Transverse colon (tissue), 4 donors: ENCODE measurements at places on chromosomes 12 and 14.

- no peak for DNase-seq
These were observed 9.4 kb downstream of the TMEM179 start for GRCh38 chr14:104595116-104595675.

DNA sequence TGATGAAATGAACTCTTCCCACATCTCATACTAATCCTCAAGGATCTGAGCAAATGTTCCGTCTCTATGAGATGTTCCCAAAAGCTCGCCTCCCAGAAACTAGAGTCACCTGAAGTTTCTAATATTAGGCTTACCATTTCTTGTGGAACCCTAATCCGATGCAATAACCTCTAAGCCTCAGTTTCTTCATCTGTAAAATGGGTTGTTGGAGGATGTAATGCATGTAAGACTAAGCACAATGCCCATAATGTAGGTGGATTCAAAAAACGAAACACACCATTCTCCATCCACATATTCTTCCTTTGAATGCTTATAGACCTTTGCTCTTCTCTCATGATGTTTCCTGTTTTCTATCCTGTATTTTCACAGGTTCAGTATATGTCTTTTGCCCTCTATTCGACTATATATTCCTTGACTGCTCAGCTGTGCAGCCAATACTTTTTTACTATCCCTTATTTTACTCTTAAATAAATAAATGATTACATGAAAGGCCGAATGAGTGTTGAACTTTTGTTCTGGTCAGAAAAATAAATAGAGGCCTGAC is 307.3 kb upstream of the G2E3 start:
- no peak for DNase-seq

GRCh38 chr14:105460616-105461015 is 14.0 kb upstream of the CRIP2 start:
- no peak for DNase-seq

- no peak for DNase-seq
These were observed 24.4 kb upstream of the HSP90B1 start for GRCh38 chr12:103905730-103906349.

- DNase-seq = no peak
These were observed 655.5 kb upstream of the FLRT2 start for GRCh38 chr14:84874436-84874835.

GRCh38 chr14:73623504-73624054 is 11.3 kb downstream of the ACOT6 start:
- no peak for DNase-seq

DNA sequence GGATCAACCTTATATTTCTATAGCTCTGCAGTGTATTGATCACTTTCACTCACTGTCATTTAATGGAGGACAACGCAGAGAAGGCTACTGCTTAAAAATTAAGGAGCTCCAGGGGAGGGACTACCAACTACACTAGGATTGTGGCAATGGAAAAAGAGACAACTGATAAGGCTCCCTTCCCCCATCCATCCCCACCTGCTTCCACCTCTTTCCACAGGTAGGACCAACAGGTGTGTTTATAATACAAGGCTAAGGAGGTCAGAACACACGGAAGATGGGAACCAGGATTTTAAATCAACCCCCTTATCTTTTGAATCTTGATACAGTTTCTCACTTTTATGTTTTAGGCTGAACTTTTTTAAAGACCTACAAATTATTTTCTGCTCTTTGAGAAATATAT is 90.8 kb downstream of the STAB2 start:
- no peak for DNase-seq

GRCh38 chr14:69750495-69750894 is 16.4 kb upstream of the SRSF5 start:
- DNase-seq = no peak

DNA sequence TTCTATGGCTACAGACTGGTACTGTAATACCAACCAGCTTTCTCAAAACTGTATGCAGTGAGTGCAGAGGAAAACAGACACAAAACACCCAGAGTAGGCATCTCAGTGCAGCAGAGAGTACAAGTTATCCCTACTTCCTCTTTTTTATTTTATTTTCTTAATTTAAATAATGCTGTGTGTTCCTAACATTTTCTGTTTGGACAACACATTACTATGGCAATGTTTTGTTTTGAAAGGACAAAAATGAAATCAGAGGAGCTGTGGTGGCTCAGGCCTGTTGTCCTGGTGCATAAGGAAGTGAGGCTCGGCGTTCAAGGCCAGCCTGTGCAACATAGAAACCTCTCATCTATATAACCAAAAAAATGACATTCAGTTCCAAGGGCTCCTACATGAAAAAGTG is 33.7 kb upstream of the SELPLG start:
- no peak for DNase-seq

- DNase-seq = peak; percentile 53
These were observed at the start of gene BATF for GRCh38 chr14:75522224-75522982. Gene BATF, plus strand, starts transcription at chr14:75522469. Its CDS starts 214 bp downstream, at chr14:75522683.

- no peak for DNase-seq
These were observed 218.8 kb upstream of the TMPO start for GRCh38 chr12:98296462-98297079.

GRCh38 chr12:5371631-5372030 is 60.3 kb upstream of the NTF3 start:
- DNase-seq = no peak

DNA sequence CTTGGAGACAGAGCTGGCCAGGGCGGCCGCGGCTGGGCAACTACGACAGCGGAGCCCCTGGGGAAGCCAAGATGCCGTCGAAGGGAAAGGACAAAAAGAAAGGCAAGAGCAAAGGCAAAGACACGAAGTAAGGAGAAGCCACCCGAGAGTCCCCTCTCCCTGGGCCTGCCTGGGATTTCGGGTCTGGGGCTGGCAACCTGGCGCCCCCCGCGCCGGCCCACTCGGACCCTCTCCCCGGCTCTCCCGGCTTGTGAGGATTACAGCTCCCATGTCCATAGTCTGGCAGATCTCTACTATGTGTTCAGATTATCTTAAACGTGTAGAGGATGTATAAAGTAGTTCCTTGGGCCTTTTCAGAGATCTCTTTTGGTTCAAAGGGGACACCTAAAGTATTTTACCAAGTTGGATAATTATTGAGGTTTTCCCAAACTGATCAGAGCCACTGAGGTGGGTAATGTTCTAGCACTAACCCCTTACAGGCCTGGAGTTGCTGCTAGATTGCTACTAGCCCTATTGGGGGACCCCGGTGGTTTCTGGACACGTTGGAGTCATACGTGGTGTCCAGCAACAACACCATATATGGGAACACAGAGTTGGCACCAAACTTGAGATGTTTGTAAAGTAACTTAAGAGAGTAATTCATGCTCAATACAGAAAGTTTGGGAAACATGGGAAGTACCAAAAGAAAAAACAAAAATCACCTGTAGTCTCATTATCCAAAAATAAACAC is 424 bp downstream of the BBOF1 start:
- no peak for DNase-seq

DNA sequence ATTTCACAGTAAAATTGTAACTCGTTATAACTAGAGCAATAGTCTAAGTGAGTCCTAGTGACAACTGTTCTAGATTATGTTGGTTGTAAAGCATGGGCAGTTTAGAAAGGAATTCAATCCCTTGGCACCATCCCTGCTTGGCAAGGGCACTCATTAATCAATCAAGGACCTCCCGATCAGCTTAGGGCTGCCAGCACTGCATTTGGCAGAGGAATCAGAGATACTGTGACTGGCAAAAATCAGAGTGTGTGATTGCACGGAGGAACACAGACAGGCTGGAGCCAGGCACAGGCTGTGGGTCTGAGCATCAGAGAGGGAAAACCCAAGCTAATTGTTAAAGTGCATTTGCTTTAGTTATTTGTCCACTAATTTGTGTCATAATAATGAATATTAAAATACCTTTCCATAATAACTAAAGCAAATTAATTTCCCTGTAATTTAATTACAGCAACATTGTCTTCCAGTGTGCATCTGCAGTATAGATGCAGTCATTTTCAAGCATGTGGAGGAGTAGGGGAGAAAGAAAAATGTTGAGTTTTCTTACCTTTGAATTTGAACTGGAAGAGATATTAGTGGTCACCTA is 3.2 kb upstream of the EGLN3 start:
- DNase-seq = no peak

GRCh38 chr14:35335388-35336092 is 43.4 kb downstream of the PSMA6 start:
- DNase-seq = peak; percentile 94

GRCh38 chr14:28709571-28710305 is 56.8 kb upstream of the FOXG1 start:
- DNase-seq = no peak

DNA sequence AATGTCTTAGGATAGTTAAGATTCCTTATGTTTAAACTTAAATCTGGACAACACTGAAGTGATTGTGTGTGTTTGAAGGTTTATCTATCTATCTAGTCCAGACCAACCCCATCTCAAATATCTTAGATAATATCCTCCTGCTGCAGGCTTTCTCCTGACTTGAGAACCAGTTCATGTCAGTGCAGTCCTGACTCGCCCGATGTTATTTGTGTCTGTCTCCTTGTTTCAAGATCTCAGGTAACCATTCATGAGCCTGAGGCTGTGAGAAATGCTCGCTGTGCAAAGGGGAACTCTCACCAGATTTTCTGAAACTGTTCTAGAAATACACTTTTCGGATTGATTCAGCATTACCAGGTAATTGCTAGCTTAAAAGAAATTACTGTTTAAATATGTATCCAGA is 356.2 kb downstream of the SNAPC1 start:
- no peak for DNase-seq

GRCh38 chr14:73997108-73997943 is 21.8 kb downstream of the ENTPD5 start:
- peak; percentile 49 for DNase-seq

DNA sequence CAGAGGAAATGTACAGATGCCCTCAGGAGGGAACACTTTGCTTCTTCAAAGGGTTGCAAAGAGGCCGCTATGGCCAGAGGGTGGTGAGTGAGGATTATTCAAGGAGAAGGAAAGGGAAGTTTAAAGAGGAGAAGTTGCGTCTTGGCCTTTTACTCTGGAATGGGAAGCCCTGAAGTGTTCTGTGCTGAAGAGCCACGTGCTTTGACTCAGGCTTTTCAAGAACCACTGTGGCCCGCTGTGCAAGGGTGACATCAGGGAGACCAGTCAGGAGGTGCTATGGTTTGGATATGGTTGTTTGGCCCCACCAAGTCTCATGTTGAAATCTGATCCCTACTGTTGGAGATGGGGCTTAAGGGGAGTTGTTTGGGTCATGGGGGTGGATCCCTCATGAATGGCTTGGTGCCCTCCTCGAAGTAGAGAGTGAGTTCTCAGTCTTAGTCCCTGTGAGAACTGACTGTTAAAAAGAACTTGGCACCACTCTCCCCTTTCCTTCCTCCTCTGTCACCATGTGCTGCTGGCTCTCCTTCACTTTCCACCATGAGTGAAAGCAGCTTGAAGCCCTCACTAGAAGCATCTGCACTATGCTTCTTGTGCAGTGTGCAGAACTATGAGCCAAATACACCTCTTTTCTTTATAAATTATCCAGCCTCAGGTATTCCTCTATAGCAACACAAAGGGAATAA is 66.1 kb upstream of the DUSP6 start:
- DNase-seq = no peak

GRCh38 chr12:69991690-69992288 is 166.8 kb downstream of the MYRFL start:
- DNase-seq = no peak

- DNase-seq = no peak
These were observed 144.6 kb downstream of the ATP23 start for GRCh38 chr12:58086006-58086405.

- DNase-seq = no peak
These were observed 59.9 kb downstream of the DDHD1 start for GRCh38 chr14:53093206-53093605.

- no peak for DNase-seq
These were observed 140.2 kb upstream of the RMST start for GRCh38 chr12:97322388-97322787.

GRCh38 chr14:84670796-84671195 is 859.1 kb upstream of the FLRT2 start:
- DNase-seq = no peak

DNA sequence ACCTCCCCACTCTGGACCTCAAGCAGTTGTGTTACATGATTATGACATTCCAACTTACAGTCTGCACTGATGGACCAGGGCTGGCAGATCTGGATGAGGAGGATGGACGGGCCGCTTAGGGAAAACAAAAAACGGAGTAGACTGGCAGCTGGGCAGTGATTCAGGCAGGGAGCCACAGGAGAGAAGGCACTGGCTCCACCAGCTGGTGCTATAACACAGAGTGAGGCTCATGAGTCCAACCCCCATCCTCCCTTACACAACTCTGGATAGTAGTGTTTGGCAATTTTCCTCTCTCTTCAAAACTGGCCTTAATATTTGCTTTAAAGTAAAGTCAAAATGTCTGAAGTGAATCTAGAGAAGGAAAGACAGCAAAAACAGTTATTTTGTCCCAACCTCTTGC is 9.7 kb upstream of the RIC8B start:
- DNase-seq = no peak

- DNase-seq = no peak
These were observed 1.1 kb upstream of the BCDIN3D start for GRCh38 chr12:49843876-49844437.

DNA sequence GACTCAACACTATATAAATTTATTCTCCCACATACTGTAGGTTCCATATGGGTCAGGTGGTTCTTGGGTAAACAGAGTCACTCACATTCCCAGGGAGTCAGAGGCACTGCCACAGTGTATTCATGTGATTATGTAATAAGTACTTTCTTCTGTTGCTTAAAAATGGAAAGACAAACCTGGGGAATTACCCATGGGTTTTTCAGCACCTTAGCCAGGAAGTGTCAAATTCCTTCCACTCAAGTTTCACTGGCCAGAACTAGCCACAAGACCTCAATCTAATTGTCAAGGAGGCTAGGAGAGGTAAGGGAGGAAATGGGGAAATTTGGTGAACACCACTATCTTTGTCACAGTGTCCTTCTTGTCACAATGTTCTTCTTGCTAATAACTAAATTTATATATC is 333.2 kb upstream of the MDGA2 start:
- no peak for DNase-seq

- DNase-seq = no peak
These were observed 22.1 kb upstream of the SRGAP1 start for GRCh38 chr12:63822352-63822751.

DNA sequence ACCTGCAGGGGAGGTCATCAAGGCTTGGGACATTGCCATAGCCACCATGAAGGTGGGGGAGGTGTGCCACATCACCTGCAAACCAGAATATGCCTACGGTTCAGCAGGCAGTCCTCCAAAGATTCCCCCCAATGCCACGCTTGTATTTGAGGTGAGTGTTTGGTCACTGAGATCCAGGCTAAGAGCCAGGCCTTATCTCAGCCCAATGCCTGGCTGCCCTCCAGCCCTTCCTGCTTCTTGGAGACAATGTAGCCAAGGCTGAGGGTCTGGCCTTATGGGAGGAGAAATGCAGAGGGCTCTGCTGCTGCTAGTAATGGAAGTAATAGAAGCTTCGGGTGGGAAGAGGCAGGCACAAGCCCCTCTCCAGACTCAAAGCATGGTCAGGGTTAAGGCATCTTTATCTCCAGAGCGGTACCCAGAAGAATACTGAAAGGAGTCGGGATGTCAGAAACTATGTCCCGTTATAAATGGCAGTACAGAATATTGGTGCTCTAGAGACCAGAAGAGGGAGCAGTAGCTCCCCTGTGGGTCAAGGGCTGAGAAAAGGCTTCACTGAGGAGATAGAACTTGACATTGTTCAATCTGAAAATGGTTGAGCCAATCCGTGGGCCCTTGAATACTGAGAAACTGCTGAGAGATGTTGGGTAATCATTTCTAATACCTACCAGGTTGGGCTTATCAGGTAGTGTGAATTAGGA is 3.1 kb downstream of the FKBP4 start:
- no peak for DNase-seq
